ENCODE measurements at places on chromosomes 7 and 10.

- no peak for DNase-seq
Observed at GRCh38 chr10:118918587-118918986, 110.9 kb upstream of the NANOS1 start.

- no peak for DNase-seq
Observed at GRCh38 chr10:105514106-105514505, 873.0 kb downstream of the SORCS3 start.

- no peak for DNase-seq
Observed at GRCh38 chr7:26534649-26535482, 243.2 kb downstream of the SNX10 start.

DNA sequence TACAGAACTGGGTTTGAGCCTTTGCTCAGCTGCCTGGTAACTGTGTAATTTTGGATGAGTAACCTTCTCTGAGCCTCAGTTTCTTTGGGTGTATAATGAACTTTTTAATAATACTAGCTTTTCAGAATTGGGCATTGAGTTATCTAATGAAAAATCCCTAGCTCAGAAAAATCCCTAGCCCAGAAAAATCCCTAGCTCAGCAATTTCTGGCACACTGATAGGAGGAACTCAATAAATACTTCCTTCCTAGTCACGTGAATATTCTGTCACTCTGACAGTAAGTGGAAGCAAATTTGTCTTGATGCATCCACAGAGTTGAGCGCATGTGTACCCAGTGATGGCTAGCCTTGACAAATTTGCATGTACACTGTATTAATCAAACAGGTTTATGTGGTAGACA, 817.6 kb downstream of the XPNPEP1 start:
- DNase-seq: no peak

DNA sequence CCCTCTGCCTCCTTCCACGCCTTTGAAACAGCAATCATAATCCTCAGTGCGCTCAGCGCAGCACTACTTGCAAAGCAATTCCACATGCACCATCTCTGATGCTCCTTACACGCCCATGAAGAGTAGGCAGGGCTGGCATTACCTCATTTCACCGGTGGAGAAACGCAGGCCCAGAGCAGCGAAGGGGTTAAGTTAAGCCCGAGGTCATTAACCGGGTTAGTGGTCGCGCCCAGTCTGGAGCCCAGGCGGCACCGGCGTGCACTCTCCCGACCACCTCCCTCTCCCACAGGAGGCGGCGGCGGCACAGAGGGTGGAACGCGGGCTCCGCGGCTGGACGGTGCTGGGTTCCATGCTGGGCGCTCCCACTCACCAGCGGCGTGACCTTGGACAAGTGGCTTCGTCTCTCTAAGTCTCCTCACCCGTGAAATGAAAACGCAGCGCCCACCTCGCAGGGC, 515 bp downstream of the FASTK start:
- DNase-seq: no peak

DNA sequence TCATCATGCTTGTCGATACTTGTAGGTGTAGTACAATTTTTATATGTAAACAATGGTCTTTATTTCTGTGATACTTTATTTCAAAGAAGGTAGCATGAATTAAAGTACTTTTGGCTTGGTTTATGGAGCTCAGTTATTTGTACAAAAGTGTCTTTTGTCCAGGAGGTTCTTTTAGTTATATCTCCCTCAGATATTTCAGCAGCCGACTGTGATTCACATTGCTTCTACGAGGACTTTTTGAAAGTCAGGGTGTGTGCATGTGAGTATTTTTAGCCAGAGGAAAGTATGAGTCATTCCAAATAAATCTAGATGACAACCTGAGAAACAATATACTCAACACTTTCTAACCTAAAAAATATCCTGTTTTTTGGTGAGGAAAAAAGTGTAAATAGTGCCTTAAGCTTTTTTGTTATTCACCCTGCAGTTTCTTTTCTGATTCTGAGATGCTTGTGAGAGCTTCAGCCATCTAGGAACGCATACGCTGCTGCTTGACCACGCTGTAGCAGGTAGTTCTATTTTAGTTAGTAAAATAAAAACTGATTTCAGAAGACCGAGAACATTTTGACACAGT, 595 bp upstream of the SUN1 start:
- no peak for DNase-seq

GRCh38 chr10:4806534-4806933, 19.5 kb upstream of the AKR1E2 start:
- no peak for DNase-seq

DNA sequence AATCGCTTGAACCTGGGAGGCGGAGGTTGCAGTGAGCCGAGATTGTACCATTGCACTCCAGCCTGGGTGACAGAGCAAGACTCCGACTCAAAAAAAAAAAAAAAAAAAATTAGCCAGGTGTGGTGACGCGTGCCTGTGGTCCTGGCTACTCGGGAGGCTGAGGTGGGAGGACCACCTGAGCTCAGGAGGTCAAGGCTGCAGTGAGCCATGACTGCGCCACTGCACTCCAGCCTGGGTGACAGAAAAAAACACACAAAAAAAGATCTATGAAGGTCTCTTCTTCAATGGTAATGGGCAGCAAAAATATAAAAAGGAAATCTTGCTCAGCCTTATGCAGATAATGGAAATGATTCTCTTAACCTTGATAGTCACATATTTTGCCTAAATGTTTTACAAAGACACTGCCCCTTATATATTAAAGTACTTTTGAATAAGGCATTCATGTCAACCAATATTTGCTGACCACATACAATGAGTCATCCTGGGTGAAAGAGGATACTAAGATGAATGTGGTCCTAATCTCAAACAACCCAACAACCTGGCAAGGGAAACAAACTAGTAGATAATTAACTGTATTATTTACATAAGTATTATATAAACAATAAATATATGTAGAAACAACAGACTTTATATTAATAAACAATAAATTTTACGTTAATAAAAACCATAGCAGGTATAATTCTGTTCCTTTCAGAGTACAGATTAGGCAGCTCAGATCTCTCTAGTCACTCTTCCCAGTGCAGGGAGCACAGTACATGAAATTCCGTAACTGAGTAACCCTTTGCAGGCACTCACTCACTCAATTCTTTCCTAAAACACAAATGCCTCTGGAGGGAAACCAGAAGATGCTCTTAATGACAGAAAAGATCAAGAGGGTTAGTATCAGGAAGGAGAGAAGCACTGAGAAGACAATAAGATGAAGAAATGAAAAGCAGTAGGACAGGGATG, 8.1 kb downstream of the TOMM7 start:
- no peak for DNase-seq

DNA sequence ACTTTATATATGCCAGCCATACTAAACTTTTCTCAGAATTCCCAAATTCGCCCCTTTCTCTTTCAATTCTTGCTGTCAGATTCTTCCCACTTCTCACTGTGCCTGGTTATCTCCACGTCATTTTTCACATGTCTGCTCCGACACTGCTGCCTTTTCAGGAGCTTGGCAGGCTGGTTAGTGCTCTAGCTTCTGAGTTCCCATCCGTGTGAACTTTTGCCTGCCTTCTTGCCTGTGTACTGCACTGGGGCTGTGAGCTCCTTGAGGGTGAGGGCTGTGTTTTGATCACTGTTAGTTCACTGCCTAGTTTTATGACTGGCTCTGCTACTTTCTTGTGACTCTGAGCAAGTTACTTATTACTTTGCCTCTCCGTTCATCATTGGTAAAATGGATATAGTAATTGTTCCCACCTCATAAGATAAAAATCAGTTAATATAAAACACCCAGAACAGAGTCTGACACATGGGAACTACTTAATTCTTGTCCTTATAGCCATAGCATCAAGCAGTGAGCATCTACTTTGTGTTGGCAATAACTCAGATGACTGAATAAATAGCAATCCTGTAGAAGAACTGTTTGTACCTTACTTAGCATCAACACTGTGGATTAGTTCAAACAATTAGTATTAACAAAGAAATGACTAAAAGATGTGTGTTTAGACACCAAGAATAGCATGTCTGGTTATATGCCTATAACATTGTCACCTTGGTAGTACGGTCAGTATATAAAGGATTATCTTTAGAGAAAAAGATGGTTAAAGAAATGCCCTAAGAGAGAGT, 5.5 kb downstream of the GSTO1 start:
- DNase-seq: no peak

DNA sequence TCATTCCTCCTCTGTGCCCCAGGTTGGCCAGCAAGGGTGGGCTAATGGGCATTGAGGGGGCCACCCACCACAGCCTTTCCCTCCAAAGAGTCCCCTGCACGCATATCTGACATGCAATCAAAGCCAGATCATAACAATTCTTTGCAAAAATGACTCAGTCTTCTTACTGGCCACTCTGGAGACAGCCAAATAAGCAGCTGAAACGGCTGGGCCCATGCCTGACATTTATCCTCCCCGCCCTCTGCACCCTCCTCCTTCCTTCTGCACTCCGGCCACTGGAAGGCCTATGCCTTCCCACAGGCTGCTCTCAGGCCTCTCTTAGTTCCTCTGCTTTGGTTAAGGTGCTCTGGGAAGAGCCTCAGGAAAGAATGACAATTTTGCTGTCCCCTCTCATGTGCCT, 29.2 kb upstream of the NPFFR1 start:
- DNase-seq: no peak

DNA sequence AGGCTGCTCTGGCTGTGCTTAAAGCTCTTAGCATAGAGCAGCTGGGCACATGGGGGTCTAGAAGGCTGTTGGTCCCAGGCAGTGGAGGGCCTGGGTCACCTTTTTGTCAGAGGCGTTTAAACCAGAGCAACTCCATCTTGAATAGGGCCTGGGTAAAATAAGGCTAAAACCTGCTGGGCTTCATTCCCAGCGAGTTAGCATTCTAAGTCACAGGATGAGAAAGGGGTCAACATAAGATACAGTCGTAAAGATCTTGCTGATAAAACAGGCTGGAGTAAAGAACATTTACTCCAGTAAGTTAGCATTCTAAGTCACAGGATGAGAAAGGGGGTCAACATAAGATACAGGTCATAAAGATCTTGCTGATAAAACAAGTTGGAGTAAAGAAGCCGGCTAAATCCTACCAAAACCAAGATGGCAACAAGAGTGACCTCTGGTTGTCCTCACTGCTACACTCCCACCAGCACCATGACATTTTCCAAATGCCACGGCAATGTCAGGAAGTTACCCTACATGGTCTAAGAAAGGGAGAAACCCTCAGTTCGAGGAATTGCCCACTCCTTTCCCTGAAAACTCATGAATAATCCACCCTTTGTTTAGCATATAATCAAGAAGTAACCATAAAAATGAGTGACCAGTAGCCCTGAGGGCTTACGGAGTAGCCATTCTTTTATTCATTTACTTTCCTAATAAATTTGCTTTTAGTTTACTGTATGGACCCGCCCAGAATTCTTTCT, 96.8 kb upstream of the PCBD1 start:
- DNase-seq: no peak

DNA sequence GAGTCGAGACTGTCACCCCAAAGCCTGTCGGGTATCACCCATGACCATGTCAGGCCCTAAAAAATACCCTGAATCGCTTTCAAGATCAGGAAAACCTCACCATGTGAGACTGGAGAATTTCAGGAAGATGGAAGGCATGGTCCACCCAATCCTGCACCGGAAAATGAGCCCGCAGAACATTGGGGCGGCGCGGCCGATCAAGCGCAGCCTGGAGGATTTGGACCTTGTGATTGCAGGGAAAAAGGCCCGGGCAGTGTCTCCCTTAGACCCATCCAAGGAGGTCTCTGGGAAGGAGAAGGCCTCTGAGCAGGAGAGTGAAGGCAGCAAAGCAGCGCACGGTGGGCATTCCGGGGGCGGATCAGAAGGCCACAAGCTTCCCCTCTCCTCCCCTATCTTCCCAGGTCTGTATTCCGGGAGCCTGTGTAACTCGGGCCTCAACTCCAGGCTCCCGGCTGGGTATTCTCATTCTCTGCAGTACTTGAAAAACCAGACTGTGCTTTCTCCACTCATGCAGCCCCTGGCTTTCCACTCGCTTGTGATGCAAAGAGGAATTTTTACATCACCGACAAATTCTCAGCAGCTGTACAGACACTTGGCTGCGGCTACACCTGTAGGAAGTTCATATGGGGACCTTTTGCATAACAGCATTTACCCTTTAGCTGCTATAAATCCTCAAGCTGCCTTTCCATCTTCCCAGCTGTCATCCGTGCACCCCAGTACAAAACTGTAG, 176.2 kb downstream of the RTKN2 start:
- no peak for DNase-seq

- DNase-seq: no peak
Observed at GRCh38 chr7:26556061-26556881, 264.6 kb downstream of the SNX10 start.

DNA sequence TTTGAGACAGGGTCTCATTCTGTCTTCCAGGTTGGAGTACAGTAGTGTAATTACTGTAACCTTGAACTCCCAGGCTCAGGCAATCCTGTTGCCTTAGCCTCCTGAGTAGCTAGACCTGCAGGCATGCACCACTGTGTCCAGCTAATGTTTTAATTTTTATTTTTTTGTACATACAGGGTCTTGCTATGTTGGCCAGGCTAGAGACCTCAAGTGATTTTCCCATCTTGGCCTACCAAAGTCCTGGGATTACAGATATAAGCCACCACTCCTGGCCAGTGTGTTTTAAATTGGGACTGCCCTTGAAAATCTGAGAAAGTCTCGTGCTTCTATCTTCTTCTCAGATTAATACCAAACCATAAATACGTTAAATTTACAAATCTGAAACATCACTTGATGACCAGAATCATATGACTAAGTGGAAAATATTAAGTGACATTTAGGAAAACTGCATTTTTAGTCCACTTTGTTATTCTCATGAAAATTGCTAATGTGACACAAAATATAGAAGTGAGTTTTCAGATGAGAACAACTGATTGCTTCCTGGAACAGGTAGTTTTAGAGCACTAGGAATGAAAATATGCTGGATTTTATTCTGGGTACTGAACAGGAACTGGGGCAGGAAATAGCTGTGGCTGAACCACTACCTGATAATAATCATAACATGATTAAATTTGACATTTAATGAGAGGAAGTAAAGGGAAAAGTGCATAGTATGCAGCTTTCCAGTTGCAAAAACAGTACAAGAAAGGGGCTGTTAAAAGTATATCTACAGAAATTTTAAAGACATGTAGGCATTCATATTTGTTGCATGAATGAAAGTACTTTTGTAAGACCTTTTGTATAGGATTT, 4.2 kb downstream of the PHTF2 start:
- DNase-seq: no peak

DNA sequence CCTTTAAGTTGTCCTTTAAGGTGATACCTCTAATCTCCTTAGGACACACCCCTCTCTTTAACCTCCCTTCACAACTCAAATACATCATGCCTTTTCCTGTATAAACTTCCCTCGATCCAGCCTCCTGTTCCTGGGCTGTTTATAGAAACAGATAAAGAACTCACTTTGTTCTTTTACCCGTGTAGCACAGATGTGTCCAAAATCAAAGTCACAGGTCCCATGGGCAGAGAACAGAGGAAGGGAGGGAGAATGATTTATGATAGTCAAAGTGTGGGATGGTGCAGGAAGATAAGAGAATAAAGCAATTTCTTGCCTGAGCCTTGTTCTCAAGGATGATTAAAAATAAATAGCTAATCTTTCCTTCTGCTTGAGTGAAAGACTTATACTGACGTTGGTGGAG, 50.3 kb upstream of the CABCOCO1 start:
- no peak for DNase-seq

DNA sequence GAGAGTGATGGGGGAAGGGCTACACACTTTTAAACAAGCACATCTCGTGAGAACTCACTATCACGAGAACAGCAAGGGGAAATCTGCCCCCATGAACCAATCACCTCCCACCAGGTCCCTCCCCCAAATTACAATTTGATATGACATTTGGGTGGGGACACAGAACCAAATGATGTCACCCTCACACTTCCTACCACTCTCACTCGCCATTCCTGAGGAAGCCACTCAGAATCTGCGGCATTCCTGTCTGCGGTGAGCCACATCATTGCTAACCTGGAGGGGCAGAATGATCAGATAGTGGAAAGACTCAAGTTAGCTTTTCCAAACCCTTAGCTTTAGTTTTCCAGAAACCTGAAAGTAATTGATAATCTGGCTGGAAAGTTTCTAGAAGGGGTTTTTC, 66.9 kb downstream of the MYO3A start:
- no peak for DNase-seq
